Immature natural killer cell (primary cell): ENCODE measurements at places on chromosomes 5 and 9. TPM values are rescaled to one million over a fixed set of nuclear protein-coding genes. Genes with fewer than 3 reads are reported as not detected.

DNA sequence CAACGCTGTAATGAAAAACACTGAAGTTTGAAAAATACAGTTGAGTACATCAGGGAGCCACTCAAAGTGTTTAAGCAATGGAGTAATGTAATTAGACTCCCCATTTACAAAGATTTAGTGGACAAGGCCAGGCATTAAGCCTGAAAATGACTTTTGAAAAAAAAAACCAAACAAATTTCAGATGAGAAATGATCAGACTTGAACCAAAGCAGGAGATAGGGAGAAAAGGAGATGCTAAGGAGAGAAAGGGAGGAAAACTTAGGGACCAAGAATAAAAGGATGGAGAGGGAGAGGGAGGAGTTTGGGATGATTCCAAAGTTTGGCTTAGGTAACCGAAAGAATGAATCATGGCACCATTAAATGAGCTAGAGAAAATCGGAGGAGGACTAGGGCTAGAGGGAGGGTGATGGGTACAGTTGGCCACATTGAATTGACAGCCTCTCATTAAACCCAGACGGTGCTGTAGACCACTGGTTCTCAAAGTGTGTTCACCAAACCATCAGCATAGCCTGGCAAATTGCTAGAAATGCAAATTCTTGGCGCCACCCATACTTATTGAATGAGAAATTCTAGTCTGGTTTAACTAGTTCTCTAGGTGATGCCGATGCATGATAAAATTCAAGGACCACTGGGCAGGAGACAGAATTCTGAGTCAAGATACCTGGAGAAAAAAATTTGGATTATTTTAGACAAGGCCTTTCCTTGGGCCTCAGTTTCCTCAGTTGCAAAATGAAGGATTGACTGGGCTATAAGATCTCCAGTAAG lies 6.2 kb upstream of the CPEB4 start:
- no peak for DNase-seq

GRCh38 chr5:115460472-115460871 lies 84.1 kb downstream of the FEM1C start:
- no peak for DNase-seq

DNA sequence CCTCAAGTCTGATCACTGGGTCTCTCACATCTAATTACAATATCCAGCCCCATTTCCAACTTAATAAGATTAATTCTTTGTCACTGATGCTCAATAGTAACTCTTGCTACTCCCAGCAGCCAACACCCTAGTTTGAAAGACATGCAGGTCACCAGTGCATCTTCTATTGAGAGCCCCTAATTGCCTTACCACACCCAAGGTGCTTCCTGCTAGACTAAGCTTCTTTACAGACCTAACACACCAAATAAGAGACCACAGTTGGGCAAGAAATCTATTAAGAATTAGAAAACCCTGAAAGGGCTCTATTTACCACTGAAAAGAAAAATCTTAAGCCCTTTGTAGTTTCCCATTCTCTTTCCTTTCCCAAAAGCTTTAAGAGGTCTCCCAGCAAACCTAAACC lies 26.5 kb downstream of the ELAVL2 start:
- DNase-seq = no peak

- peak; percentile 40 for DNase-seq
Measured at GRCh38 chr5:138752951-138753793, at the start of gene CTNNA1. Gene CTNNA1 (plus strand): TSS chr5:138753425. CDS start chr5:138781925, 28,500 bp downstream.

The KIAA0825 gene
- 0.58 TPM for polyA plus RNA-seq

DNA sequence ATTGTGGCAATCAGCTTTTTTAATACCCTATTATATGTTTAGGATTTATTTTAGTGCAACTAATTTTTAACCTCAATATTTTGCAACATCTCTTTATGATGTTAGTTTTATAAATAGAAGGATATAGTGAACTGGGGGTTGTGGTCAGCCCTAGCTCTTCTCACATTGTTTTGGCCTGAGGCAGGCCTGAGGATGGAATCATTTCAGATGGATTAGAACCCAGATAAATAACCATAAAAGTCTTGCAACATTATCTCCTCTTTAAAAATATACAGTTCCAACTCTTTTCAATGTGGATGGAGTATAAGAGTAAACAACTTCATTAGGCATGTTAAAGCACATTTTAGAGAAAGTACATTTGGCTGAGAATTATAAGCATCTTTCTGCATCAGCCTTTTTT lies 522.7 kb downstream of the NR2F1-AS1 start:
- no peak for DNase-seq

The TRIP13 gene
- polyA plus RNA-seq = 2.1 TPM

GRCh38 chr5:83368319-83368718 lies 103.2 kb upstream of the VCAN start:
- no peak for DNase-seq
